CD4-positive, CD25-positive, alpha-beta regulatory T cell (primary cell): ENCODE measurements at places on chromosomes 7 and 10. TPM values are rescaled to one million over a fixed set of nuclear protein-coding genes. Genes with fewer than 3 reads are reported as not detected.

SCIN gene
- not detected for total RNA-seq

PRPS1L1 gene
- not detected for total RNA-seq

INMT gene
- not detected for total RNA-seq

BLNK gene
- 0.35 TPM for total RNA-seq

TDRD1 gene
- not detected for total RNA-seq
